Stimulated activated CD4-positive, alpha-beta T cell treated with anti-CD3 and anti-CD28 coated beads, Interleukin-2, amount 100 ng/mL, for 48 hours (primary cell): ENCODE measurements at places on chromosomes 1 and 21.

DNA sequence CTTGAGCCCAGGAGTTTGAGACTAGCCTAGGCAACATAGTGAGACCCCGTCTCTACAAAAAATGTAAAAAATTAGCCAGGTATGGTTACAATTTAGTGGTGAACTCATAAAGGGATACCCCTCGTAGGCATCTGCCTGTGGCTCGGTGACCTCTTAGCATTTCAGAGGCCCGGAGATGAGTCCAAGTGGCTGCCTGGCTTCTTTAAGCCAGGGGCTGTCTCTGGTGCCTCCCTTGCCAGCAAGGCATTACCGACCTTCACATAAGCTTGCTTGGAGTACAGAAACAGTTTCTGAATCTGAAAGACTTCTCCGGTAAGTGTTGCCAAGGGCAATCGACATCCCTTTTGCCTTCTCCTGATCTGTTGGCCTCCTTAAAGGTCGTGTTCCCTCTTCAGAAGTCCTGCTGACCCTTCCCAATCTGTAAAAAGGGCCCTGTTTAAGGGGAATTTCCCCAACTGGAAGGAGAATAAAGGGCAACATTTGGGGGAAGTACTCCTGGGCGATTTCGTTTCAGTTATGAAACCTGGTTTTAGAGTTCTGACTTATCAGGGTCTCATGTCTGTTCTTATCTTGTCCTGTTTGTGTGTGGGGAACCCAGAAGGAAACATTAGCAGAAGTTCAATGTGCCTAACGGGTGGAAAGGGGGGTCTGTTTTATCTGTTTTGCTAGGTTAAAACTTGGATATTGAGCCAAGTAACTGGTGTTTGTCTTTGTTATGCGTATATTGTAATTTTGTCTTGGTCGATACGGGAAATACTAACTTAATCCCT, 32.9 kb downstream of the KIFAP3 start:
- no peak for DNase-seq

- no peak for DNase-seq
These were observed 21.3 kb downstream of the VAV3 start for GRCh38 chr1:107943694-107944093.

- DNase-seq: no peak
These were observed 69.0 kb upstream of the NEK7 start for GRCh38 chr1:198087831-198088230.

- no peak for DNase-seq
These were observed 21.5 kb downstream of the ARHGEF16 start for GRCh38 chr1:3475839-3476573.

- DNase-seq: no peak
These were observed 128.0 kb upstream of the DPYD start for GRCh38 chr1:98048751-98049325.

- DNase-seq: no peak
These were observed 15.5 kb downstream of the TEX38 start for GRCh38 chr1:46687093-46687659.

GRCh38 chr1:70140894-70141293, 64.5 kb downstream of the LRRC40 start:
- DNase-seq: no peak
